Activated CD8-positive, alpha-beta T cell treated with anti-CD3 and anti-CD28 coated beads, Interleukin-2, amount 10 ng/mL, durations not matched to agents 7 days and 5 days (primary cell): ENCODE measurements at places on chromosomes 16 and 17. TPM values are rescaled to one million over a fixed set of nuclear protein-coding genes. Genes with fewer than 3 reads are reported as not detected.

DNA sequence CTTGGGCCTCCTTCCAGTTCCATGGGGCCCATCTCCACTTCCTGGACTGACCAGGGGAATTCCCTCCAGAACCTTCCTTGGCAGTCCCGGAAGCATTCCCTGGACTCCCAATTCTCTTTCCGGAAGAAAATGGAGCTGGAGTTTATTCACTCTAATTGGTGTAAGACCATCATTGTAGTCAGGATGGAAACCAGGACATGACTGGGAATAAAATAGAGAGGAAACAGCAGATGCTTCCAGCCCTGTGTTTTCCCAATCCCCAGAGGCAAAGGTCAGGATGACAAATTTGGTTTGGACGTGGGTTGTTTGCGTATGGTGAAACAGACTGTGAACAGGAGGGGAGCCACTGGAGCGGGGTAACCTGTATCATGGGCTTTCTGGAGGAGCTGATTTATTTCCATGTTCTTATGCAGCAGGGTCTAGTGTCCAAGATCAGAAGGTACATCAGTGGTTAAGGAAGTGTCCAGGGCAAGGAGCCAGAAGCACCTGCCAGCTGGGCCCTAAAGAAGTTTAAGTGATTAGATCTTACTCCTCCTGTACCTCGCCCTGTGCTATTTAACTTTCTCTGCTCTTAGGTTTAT lies 8.5 kb upstream of the LONP2 start:
- no peak for DNase-seq

Gene MYBBP1A
- 76.7 TPM for total RNA-seq

- no peak for DNase-seq
Measured at GRCh38 chr17:72219137-72219823, 98.5 kb downstream of the SOX9 start.

GRCh38 chr17:81049372-81049911 lies 14.5 kb downstream of the BAIAP2 start:
- peak; percentile 51 for DNase-seq

- DNase-seq: no peak
Measured at GRCh38 chr16:50036426-50036825, 11.4 kb downstream of the CNEP1R1 start.

Gene C16orf54
- total RNA-seq: 68.0 TPM

DNA sequence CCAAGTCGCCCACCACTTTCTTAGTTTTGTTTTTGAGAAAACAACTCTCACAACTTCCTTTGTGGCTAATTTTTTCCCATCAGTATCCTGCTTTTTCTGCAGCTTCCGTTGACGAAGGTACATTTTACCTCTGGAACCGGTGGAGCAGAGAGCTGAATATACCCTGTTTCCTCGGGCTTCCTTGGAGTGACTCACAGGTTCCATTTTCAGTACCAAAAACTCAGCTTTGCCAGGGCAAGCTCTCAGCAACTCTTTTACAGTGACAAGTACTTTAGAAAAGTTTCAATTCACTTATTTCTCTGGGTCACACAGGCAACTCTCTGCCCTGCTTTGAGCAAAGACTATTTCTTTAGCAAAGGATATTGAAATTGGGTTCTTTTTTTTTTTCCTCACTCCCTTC lies 318.9 kb downstream of the SNX29 start:
- no peak for DNase-seq

Gene PPY
- total RNA-seq: not detected

DNA sequence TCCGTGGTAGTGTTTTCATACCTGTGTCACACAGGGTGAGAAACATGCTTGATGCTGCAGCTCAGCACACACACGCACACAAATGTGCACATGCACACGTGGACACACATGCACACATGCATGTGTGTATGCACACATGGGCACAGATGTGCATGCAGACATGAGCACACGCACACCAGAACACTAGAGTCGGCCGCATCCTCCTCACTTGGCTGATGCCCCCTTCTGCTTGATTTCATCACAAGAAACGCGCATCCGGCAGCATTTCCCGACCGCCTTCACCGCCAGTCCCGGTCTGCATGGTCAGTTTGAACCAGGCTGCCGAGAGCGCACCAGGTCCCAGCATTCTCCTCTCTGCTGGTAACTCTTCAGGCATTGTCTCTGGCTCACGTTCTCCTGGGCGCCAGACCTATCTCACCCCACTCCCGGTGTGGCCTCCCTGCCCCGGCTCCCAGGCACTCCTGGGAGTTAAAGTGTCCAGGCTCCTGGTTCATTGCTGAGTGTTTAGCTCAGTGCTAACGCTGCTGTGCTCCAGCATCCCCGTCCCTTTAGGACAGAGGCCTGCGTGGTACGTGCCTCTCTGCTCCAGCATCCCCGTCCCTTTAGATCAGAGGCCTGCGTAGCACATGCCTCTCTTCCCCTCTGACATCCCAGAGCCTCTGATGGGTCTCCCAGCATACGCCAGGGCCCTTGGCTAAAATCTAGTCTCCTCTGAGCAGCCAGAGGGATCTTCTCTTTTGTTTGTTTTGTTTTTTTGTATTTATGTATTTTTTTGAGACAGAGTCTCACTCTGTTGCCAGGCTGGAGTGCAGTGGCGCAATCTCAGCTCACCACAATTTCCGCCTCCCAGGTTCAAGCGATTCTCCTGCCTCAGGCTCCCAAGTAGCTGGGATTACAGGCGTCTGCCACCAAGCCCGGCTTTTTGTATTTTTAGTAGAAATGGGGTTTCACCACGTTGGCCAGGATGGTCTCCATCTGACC lies 16.0 kb downstream of the BAIAP2 start:
- no peak for DNase-seq

DNA sequence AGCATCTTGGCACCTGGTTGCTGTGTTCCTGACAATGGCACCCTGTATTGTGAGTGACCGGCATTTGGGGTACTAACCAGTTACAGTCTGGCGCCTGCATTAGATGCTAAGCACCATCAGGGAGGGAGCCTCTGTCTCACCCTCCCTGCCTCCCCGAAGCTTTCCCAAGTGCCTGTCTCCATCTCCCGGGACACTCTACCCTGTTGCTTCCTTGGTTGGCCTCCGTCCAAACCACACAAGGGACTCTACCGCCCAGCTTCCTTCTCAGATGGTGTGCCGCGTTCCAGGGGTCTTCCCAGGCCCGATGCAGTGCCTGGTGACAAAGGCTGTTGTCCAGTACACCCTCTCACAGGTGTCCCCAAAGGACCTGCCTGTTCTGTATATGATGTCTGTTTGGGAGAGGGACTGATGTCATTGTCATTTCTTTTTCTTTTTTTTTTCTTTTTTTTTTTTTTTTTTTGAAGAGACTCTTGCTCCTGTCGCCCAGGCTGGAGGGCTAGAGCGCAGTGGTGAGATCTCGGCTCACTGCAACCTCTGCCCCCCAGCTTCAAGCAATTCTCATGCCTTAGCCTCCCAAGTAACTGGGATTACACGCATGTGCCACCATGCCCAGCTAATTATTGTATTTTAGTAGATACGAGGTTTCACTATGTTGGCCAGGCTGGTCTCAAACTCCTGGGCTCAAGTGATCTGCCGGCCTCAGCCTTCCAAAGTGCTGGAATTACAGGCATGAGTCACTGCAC lies 6.7 kb downstream of the SNN start:
- DNase-seq: no peak

- no peak for DNase-seq
Measured at GRCh38 chr17:7281953-7282751, 634 bp downstream of the SLC2A4 start.

DNA sequence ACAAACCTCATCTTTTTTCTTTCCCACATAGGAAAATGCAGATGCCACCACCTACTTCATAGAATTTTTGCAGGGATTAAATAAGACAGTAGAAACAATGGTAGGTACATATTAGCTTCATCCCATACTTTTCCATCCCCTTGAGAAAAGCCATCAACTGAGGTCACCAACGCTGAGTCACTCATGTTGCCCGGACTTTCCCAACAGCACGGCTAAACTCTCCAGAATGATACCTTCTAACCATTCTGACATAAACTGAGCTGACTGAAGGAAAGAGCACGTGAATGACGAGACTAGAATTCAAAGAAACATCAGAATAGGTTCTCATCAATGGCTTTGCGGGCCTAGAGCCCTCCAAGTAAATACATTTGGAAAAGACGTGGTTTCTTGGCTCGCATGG lies 146.0 kb upstream of the RCVRN start:
- no peak for DNase-seq

- no peak for DNase-seq
Measured at GRCh38 chr16:4283939-4284338, 11.1 kb upstream of the TFAP4 start.

DNA sequence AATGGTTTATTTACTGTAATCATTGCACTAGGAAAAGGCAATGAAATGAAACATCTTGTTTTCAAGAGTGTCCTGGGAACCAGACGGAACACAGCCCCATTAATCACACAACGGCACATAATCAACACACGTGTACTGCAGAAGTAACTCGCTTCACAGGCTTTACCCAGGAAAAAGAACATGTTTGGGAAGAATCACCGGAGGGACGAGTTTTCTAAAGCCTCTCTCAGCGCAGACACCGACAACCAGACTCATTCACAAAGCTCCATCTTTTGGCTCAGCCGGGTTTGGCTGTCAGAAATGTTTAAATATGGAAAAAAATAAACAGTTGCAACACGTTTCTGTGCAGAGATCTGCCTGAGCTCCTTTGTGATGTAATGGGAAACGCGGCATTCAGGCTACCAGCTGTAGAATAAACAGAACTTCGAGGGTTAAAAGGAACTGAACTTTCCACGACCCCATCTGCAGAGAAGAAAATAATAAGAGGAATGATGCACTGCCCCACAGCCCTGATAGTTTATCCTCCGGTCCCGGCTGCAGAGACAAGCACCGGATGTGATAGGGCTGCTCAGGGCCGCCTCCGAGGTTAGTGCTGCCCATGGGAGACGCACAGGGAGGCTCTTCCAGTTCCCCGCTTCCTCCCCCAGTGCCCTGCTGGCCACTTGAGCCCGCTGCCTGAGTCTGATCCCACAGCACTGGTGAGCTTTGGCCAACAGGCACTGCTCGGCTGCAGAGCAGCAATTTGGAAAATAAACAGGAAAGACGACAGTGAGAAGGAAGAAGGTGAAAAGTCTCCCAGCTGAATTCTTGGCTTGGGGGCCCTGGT lies 119.8 kb downstream of the HIC1 start:
- DNase-seq: no peak

- no peak for DNase-seq
Measured at GRCh38 chr17:49555495-49556222, 20.0 kb upstream of the NXPH3 start.

GRCh38 chr17:76986365-76986764 lies 118.2 kb downstream of the MGAT5B start:
- DNase-seq: no peak

DNA sequence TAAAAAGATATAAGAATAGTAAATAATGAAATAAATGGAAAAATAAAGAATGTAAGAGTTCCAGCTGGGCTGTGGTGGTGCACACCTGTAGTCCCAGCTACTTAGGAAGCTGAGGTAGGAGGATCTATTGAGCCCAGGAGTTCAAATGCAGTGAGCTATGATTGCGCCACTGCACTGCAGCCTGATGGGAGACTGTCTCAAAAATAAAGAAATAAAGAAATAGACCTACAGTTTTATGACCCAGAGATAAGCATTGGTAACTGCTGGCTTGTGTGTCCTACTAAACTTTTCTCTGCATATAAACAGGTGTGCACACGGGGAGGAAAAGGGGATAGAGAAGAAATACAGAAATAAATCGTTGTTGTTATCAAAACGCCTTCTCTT lies 7.8 kb upstream of the PDP2 start:
- no peak for DNase-seq

GRCh38 chr17:30422171-30422570 lies 43.4 kb downstream of the CPD start:
- DNase-seq: no peak

DNA sequence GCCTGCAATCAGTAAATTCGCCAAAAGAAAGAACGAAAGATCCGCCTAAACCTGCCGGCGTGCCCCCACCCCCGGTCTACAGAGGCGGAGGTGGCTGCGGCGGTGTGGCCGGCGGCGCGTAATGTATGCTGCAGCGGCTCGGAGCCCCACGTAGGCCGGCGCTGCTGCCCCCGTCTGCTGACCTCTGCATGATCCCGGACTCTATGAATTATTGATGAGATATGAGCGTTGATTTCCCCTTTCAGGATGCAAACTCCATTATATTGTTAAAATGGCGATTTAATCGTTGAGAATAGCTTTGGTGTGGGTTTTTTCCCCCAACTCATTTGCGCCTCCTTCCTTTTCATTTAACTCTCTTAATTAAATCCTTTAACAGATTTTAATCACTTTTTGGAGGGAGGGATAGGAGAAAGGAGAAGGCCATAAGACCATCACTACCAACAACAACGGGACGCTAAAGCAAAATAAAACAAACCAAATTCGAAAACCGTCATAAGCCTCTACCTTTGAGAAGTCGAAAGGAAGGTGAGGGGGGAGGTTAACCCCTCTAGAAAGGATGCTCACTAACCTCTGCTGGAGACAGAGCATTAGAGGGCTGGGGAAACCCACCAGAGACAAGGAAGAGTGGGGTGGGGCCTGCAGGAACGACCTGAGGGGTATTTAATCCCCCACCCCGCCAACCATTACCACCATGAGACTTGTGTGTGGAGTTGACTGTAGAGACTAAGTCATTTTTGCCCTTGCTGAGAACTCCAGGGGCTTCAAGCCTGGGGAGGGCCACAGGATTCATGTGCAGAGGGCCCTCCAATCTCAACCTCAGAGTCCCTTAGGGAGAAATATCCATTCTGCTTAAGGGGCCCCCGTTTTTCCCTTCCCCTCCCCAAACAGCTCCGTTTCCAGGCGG lies 3.4 kb downstream of the HOXB3 start:
- DNase-seq: peak; percentile 49
